Large intestine (tissue), 12 donors: ENCODE measurements at places on chromosomes 4 and X.

DNA sequence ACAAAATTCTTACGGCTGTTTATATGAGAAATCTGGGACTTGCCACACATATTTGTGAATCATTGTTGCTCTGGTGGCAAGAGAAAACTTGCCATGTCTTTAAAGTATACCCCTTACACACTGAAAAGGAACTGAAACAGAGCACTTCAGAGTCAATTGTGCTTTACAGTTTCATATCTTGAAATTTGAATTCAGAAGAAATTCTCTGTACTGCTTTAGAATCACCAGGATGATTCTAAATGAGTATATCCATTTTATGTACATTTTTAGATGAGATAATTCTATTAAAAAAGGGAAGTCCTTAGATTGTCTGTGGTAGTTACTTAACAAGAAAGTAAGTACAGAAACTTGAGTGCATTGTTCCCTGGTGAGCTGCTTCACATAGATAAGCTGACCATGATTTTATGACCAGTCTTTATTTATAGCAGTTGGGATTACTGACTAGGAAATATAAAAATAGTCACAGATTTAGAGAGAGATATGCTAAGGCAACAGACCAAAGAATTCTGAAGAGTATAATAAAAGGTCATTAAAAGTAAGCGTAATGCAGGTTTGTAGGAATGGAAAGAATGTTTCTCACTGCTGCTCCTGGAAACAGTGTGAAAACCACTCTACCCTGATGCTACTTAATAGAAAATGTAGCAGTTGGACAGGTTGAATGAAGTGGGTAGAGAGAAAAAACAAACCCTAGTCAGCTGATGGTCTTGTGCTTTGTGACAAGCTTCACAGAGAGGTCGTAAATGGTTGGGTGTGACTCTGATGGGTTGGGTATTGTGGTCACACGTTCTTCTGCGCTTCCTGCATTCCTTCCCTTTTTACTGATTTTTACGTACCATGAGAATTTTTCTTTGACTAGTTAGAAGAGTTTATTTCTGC is 41.0 kb downstream of the FNIP2 start:
- DNase-seq: peak; percentile 88

- DNase-seq: no peak
Measured at GRCh38 chr4:28842271-28842670, 1877.9 kb upstream of the PCDH7 start.

DNA sequence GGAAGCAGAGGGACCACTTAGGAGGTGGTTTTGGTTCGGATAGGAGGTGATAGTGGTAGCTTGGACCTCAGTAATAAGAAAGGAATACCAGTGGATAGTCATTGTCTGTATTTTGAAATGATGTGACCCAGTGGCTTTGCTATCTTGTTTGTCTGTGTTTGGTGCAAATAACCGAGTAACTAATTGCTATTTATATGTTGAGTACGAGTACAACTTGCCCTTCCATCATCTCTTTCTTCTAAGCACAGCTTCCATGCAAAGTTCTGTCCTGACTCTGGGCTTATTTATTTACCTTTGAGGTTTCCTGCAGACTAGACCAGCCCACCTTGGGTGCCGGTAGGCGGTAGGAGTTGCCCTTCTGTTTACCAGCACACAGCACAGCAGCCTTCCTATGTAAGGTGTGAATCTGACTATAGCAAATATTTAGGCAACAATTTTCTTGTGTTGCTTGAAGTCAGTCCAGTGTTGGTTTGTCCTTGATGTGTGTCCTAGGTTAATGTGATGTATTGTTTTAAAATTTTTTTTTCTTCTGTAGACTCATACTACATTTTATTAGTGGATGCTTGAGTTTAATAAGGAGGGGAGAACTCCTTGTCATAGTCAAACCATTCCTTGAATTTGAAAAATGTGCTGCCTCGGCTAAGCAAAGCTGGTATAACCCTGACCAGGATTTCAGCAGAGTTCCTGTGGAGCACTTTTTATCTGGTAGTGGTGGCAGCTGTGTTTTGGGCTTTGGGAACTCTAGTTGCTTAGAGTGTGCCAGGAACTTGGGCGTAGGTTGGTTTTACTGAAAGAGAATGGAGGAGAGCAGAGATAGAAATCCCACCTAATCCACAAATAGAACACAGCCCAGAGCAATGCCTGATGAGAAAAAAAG is 21.9 kb downstream of the PTTG2 start:
- no peak for DNase-seq

DNA sequence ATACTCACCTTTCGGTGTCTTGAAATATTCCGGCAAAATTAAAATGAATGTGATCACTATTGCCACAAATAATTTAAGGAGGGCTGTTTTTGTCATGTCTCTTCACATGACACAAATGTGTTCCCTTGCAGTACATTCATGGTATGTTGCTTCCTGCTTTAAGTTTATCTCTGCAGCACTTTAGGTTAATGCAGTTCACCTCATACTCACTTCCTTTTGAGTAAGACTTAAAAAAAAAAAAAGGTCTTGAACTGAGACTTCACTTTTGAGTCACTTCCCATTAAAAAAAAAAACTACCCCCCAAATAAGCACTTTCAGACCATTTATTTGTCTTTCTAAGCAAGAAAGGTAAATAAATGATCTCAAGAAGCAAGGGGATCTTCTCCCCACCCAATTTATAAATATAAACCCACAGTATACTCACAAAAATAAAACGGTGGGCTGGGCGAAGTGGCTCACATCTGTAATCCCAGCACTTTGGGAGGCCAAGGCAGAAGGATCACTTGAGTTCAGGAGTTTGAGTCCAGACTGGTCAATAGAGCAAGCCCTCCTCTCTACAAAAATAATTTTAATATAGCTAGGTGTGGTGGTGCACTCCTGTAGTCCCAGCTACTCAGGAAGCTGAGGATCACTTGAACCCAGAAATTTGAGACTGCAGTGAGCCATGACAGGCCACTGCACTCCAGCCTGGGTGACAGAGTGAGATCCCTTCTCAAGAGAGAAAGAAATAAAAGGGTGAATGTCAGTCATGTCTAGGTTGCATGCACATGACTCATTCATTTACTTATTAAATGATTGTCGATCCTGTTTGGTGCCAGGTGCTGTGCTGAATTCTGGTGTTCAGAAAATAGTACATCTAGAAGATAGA is at the start of gene TMEM156:
Gene TMEM156, minus strand, starts transcription at position 192 of the 868 bp plus-strand sequence. Its CDS starts 96 bp downstream, at position 96.
- peak; percentile 35 for DNase-seq

DNA sequence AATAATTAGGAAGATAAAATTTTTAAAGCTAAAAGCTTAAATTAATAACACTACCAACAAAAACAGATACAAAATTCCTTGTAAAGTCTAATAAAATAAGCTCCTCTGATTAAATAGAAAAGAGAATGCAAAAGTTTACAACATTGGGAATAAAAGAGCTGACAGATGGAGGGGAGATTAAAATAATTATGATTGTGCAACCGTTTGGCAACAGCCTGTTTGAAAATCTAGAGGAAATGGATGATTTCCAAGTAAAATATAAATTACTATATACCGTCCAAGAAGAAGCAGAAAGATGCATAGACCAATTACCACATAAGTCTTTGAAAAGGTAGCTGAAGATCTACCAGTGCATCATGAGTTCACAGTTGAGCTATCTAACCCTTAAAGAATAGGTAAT is 46.4 kb upstream of the VBP1 start:
- no peak for DNase-seq

DNA sequence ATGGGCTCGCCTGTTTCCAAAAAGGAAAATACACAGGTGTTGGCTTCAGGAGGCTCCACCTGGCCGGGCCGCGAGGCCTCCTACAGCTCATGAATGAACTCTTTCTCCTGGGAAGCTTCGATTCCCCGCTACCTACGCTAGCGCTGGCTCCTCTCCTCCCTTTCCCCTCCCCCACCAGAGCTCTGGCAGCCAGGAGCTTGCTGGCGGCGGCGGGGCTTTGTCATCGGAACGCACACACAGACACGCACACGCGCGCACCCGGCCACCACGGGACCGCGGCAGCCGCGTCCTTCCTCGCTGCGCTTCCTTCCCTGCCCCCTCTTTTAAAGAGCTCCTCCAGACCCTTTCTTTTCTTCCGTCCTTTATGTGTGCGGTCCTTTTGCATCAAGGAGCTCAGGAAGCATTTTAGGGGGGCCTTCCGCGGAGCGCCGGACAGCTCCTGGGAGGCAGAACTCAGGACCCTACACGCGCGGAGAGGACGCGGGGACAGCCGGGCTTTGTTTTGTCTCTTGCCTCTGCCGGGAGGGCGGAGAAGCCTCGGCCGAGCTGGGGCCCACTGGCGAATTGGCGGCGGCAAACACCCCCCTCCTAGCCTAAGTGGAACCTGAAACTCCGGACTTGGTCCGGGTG is 70.2 kb upstream of the BCOR start:
- peak; percentile 54 for DNase-seq

DNA sequence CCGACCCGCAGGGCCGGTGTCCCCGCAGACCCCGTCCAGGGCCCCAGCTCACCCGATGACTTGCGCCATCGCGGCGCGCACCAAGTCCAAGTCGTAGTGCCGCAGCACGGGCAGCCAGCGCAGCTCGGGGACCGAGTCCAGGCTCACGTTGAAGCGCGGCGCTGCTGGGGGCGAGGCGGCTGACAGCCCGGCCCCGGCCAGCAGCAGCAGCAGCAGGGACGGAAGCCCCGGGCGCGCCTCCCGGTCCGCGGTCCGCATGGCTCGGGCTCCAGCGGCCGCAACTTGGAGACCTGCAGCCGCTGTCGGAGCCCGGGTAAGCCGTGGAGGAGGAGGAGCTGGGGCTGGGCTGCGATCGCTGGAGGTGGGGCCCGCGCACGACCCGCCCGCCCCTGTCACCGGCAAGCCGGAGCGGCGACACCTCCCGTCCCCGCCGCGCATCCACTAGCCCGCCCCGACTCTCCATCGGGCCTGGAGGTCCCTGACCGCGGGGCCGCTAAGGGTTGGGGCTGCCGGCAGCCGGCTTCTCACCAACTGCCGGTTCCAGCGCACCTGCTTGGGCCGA is at the start of gene NAAA:
Gene NAAA, minus strand, starts transcription at position 322 of the 562 bp plus-strand sequence. Its CDS starts 64 bp downstream, at position 258.
- DNase-seq: peak; percentile 54

DNA sequence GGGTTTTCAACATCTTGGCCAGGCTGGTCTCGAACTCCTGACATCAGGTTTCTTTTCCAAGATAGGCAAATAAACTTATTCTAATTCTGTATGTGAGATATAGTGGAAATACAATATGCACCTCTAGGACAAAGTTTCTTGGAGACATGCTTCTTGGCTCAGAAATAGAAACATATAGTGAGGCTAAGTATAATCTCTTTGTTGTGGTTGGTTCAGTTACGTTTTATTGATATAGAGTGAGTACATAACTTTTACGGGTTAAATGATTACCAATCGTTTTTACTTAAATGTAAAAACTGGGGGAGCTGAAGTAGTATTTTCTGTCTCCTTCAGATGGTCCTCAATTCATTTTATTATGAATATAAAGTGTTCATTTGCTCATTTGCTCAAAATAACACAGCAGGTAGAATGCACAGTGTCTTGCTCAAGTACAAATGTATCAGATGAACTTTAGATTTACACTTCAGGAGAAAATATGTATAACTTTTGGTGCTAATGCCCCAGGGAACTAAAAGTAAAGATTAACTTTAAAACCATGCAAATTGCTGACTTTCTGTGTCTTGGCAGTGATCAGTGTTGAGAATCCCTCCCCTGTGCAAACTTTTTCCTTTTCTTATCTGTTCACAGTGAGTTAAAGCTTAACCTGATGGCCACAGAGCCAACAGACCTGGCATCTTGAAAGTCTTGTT is 77.6 kb downstream of the AFF1 start:
- peak; percentile 70 for DNase-seq

DNA sequence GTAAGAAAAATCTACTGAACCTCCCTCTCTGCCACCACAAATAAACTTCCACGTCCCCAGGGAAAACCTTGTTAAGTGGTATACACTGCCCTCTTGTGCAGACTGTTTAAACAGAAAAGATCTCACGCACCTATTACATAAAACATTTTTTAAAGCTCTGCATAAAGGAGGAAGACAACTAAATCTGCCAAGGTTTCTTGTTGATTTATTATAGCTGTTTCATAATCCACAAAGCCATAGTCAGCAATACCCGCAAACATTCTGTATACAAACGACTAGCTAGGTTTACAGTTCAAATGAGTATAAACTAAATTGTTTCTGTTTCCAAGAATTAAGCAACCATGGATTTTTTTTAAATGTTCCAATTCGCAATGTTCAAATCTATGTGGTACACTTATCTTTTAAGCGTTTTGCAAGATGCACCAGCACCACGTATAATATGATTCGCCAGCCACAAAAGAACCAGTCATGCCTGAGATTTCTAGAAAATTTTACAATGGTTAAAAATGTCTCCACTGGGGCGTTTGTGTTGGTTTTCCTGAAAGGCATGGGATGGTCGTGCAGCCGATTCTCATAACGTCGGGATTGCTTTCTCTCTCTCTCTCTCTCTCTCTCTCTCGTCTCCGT is 164.6 kb downstream of the PRKX start:
- DNase-seq: peak; percentile 10

GRCh38 chrX:350148-350533 is 31.5 kb upstream of the GTPBP6 start:
- no peak for DNase-seq

DNA sequence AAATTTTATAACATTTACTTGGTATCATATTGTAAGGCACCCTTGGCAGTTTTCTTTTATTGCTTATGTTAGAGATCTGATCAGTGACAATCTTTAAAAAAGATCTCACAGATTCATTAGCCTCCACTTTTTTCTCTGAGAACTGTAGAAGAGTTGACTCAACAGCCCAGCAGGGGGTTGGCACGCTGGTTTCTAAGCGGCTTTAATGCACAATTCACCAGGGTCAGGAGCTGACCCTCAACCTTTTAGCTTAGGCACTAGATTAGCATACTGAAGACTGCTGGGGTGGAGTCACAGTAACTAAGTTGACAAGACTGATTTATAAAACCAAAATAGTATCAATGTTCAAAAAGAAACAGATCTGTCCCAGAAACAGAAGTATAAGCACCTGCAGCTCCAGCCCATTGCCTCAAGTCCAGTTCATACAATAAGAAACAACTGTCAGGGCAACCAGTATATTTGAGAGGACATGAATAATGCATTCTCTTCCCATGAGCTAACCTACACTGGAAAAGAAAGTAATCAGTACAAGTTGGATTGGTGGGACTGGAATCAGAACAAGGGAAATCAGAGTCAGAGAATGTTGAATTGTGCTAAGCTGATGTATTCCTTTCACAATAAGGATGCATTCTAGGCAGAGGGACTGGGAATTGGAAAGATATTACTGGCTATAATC is 77.6 kb downstream of the PDE5A start:
- no peak for DNase-seq

DNA sequence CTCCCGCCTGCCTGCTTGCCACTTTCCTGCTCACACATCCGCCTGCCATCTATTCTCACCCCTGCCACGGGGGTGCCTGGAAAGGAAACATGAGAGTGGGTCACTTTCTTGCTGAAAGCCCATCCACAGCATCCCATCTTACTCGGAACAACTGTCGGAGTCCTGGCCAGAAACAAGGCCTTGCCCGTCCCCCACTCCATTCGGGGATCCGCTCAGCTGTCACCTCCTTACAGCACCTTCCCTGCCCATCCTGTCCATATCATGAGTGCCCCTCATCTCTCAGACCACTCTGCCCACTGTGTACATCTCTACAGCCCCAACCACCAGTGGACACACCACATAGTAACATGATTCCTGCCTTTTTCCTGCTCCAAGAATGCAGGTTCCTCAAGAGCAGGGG is 6.4 kb downstream of the EVC2 start:
- DNase-seq: no peak
